ENCODE measurements at places on chromosomes 12 and 14.

DNA sequence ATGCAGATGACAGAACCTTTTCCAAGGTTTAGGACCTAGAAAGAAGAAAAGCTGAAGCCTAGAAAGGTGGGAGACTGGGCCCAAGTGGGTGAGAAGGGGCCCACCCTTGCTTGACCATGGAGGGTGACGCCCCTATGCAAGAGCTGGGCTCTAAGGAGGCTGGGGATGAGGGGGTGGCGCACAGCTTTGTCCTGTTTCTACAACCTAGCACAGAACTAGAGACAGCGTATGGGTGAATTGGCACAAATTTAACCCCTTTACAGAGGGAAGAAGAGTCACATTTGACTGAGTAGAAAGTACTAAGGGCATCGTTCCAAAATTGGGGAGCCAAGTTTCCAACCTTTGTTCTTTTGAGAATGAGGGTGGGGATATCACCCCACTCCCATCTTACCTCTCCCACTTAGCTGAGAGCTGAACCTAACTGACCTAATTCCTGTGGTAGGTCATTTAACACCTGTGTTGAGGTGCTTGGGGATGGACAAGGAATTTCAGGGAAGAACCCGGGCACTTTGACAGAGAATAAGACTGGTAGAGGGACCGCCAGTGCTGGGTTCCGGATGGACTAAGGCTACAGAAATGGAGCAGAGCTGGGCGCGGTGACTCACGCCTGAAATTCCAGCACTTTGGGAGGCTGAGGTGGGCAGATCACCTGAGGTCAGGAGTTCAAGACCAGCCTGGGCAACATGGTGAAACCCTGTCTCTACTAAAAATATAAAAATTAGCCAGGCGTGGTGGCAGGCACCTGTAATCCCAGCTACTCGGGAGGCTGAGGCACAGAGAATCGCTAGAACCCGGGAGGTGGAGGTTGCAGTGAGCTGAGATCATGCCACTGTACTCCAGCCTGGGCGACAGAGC is 5.2 kb downstream of the NFKBIA start:
- H3K4me3 ChIP-seq, result no peak overlapping the region
- H3K27ac ChIP-seq, result peak overlapping the region; percentile 100
- H3K4me1 ChIP-seq, result peaks cover 67% of the 10 kb centered on the region
- H3K27me3 ChIP-seq, result no peaks in the 10 kb centered on the region
- DNase-seq, result no peak

- no peaks in the 10 kb centered on the region for H3K27me3 ChIP-seq
- H3K4me3 ChIP-seq, result no peak overlapping the region
- no peak for DNase-seq
These were observed 830.0 kb upstream of the NOVA1 start for GRCh38 chr14:27427796-27428195.

GRCh38 chr12:109150124-109150640 is 33.8 kb downstream of the ACACB start:
- no peak overlapping the region for H3K4me3 ChIP-seq
- H3K27ac ChIP-seq, result peak overlapping the region; percentile 74
- peaks cover 18% of the 10 kb centered on the region for H3K36me3 ChIP-seq
- H3K4me1 ChIP-seq, result peaks cover 83% of the 10 kb centered on the region

GRCh38 chr12:130932061-130932930 is 21.4 kb upstream of the ADGRD1 start:
- H3K27ac ChIP-seq, result peak overlapping the region; percentile 56
- no peaks in the 10 kb centered on the region for H3K4me1 ChIP-seq
- peak overlapping the region; percentile 17 for H3K4me3 ChIP-seq
- no peaks in the 10 kb centered on the region for H3K36me3 ChIP-seq
- peaks cover 42% of the 10 kb centered on the region for H3K27me3 ChIP-seq
- no peak for DNase-seq

- DNase-seq, result peak; percentile 84
- peak overlapping the region; percentile 88 for H3K27ac ChIP-seq
- no peaks in the 10 kb centered on the region for H3K27me3 ChIP-seq
- peaks cover 100% of the 10 kb centered on the region for H3K4me1 ChIP-seq
- H3K36me3 ChIP-seq, result no peaks in the 10 kb centered on the region
These were observed 31.3 kb downstream of the ACTN1 start for GRCh38 chr14:68947802-68948201.

DNA sequence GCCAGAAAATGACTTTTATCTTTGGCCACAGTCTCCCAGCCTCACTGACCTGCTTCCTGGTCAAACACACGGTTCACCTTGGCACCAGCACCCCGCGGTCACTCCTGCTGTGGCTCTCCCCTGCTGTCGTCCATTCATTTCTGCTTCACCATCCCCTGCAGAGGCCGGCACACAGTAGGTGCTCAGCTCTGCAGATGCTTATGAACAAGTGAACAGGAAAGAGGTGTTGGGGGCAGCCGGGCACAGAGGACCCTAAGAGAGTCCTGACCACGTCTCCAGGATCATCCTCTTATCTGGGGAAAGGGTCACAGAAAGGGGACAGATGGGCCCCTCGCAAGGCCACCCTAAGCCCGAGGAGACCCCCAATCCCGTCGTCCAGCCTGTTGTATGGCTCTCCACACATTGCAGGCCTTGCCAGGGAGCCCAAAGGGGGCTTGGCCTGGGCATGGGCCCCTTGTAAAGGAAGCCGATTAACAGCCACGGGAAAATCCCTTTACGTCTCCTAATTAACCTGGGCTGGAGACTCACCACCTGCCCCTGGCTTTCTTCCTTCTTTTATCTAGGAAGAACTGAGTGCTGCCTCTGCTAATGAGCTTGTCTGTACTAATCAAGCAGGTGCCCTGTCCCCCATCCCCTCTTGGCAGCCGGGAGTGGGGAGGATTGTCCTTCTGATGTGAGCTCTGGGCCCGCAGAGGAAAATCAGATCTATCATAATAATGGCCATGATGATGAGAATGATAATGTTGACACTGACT is 119.2 kb downstream of the AACS start:
- no peak overlapping the region for H3K27ac ChIP-seq
- no peaks in the 10 kb centered on the region for H3K36me3 ChIP-seq
- H3K4me1 ChIP-seq, result peaks cover 30% of the 10 kb centered on the region
- H3K4me3 ChIP-seq, result no peak overlapping the region
- H3K27me3 ChIP-seq, result peaks cover 81% of the 10 kb centered on the region

DNA sequence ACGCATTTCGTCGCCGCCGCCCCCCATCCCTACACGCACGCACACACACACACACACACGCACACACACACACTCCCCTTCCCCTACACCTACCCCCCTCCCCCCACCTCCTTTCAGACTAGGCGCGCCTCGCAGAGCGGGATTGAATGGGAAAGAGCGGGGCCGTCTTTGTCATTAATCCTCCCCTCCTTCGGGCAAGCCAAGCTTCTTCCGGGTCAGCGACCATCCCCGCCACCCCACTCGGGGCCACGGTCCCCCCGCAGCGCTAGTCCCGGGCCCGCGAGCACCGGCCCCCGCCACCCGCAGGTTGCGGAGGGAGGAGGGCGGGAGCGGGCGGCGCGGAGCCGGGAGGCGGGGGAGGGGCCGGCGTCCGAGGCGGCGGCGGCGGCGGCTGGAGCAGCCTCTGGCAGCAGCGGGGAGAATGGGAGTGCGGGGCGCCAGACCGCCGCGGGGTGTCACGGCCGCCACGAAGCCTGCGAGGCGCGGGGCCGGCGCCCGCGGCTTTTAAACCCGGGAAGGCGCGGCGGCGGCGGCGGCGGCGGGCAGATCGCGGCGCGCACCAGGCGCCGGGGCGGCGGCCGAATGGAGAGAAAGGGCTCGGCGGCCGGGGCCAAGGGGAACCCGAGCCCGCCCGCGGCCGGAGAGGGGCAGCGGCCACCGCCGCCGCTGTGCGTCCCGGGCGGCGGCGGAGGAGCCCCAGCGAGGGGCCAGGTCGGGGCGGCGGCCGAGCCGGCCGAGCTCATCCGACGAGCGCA is at the start of gene TTC9:
Gene TTC9 (plus strand): TSS at position 369 of the 755 bp plus-strand sequence. CDS start 214 bp downstream, at position 583.
- H3K27ac ChIP-seq, result peak within 1 kb of the TSS; percentile 38
- peak; percentile 30 for DNase-seq
- no peaks in the 10 kb centered on the region for H3K36me3 ChIP-seq
- H3K27me3 ChIP-seq, result peaks cover 57% of the 10 kb centered on the region

- no peak overlapping the region for H3K27ac ChIP-seq
- H3K36me3 ChIP-seq, result no peaks in the 10 kb centered on the region
- H3K27me3 ChIP-seq, result no peaks in the 10 kb centered on the region
- no peak for DNase-seq
These were observed 572.3 kb downstream of the ETNK1 start for GRCh38 chr12:23197266-23197665.

- DNase-seq, result no peak
- H3K4me3 ChIP-seq, result no peak overlapping the region
- no peaks in the 10 kb centered on the region for H3K27me3 ChIP-seq
- H3K36me3 ChIP-seq, result no peaks in the 10 kb centered on the region
- H3K4me1 ChIP-seq, result no peaks in the 10 kb centered on the region
These were observed 942.9 kb downstream of the RPS29 start for GRCh38 chr14:48643241-48643640.
